CD4-positive, alpha-beta T cell treated with Interleukin-4 for 4 hours (primary cell): ENCODE measurements at places on chromosomes 1 and 21.

DNA sequence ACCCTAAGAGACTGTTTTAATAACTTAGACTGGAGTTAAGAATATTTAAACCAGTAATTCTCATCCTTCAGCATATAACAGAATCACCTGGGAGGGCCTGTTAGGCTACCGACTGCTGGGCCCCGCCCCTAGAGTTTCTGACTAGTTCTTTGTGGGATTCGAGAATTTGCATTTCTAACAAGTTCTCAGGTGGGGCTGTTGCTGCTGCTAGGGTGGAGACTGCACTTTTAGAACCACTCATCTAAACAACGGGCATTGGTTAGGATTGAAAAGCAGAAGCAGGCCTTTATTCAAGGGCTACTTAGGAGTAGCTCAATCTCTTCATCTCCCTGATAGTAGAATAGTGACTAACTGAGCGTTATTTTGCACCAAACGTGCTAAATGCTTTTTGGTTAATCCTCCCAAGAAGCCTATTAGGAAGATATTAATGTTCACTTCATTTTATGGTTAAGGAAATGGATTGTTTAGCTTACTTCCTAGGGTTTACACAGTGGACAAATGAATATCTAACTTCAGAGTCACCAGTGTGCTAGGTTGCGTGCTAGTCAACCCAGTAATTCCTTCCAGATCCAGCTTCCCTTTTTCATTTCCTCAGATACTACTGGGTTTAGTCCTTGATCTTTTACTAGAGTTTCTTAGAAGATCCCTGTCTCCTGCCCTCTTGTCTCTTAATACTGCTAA is 31.1 kb upstream of the UAP1 start:
- DNase-seq: no peak

- DNase-seq: no peak
Measured at GRCh38 chr1:73770109-73770905, 427.7 kb downstream of the LRRIQ3 start.

DNA sequence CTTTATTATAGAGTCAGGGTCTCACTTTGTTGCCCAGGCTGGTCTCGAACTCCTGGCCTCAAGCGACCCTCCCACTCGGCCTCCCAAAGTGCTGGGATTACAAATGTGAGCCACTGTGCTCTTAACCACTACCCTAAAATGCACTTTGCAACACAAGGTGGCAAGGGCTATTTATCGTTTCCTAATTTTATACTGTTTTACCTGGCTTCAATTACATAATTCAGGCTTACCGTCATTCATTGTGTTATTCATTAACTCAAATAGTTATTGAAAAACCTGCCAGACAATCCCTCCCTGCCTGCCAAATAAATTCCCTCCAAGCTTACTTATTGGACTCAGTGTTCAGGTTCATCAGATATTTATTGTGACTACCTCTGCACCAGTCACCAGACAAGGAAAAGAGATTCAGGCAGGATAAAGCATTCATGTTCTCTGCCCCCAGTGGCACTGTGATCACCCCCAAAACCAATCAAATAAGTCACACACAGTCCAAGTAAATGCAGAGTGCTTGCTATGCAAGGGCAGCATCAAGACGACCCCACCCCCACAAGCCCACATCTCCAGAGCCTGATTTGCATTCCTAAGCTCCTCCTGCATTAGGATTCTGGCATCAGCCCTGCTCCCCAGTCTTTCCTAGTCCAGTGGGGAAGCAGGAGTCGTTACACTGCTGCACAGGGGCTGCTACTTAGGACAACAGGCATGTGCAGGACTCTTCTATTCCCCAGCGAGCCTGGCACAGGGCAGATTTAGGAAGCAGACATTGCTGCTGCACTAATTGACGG is 8.1 kb downstream of the PAQR7 start:
- DNase-seq: no peak

DNA sequence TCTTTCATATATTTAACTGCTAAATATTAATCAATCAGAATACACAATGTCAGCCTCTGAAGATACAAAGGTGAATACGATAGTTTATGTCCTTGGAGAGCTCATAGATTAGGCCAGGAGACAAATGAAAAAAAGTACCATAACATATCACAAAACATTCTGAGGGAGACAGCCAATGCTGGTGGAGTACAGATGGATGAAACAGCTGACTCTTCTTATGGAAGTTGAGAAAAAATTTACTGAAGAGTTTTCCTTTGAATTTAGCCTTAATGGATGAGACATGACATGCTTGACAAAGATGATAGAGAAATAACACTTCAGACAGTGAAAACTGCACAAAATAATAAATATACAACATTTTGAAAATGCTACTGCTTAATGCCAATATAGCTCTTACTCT is 193.5 kb downstream of the PDE4B start:
- no peak for DNase-seq

DNA sequence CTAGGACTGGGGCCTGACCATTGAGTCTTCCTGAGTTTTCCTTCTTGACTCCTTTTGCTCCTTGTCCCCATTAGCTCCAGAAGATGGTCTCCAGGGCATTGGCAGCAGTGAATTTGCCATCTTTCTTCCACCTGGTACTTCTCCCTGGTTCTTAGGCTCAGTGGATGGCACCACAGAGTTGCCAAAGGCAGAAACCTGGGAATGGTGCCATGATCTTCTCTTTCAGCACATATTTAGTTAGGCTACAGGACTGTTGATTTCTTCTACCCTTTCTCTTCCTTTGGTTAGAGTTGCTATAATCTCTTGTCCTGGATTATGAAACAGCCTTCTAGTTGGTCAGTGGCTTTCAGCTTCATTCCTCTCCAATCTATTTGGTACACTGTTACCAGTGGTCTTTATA is 6.2 kb downstream of the ZBTB40 start:
- DNase-seq: no peak

DNA sequence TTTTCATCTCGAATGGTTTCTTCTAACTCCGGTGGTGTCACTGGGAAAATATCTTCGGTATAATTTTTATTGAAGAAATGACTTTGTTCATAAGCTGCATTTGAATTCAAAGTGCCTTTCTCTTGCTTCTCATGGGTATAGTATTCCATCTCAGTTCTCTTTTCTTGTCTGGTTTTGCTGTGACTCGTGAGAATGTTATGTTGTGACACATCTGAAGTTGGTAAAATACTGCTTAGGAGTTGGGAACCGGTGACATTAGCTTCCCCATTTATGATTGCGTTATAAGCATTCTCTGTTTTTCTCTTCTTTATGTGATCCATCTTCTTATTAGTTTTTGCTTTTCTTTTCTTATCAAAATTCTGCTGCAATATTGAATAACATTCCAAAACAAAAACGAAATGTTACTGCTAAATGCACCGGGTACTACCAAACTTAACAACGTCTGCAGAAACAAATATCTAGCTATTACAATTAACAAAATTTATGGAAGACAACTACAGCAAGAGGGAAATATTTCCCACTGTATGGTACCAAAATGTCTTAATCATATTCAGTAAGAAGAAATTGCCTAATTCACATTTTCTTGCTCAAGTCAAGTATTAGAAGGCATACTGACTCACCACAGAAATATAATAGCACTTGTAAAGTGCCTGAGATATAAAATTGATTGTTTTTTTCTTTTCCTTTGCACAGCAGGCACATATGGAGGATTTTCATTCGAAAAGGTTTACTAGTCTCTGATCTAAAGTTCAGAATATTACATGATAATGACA is 15.5 kb downstream of the LRIF1 start:
- no peak for DNase-seq
